ENCODE measurements at places on chromosomes 6 and 20. TPM values are rescaled to one million over a fixed set of nuclear protein-coding genes. Genes with fewer than 3 reads are reported as not detected.
A peak's percentile ranks its signal among the peaks of the same experiment; 100 is the strongest.

The MCCD1 gene
- polyA plus RNA-seq, result not detected

The HLA-DRB1 gene
- polyA plus RNA-seq, result 0.74 TPM

The NMBR gene
- not detected for polyA plus RNA-seq

- no peak for DNase-seq
Observed at GRCh38 chr6:129817332-129817731, 43.8 kb downstream of the TMEM244 start.

GRCh38 chr6:121187833-121188200 lies 146.5 kb downstream of the TBC1D32 start:
- DNase-seq, result no peak

DNA sequence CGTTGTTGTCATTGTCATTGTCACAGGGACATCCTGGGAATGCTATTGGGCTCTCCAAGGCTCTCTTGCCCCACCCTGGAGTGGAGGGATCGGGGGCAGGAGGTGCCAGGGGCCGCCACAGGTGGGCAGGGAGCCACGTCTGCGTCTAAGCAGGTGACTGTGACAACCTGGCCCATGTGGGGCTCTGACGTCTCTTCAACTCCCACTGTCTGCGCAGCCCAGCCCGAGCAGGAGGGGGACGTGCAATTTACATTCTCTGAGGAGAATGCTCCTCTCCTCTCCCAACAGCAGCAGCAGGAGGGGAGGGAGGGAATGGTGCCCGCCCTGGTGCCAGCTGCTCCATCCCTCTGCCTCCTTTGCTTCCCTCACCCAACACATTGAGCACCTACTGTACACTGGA lies 50.1 kb downstream of the GRM4 start:
- no peak for DNase-seq

GRCh38 chr6:900716-901605 lies 208.0 kb upstream of the EXOC2 start:
- no peak for DNase-seq

DNA sequence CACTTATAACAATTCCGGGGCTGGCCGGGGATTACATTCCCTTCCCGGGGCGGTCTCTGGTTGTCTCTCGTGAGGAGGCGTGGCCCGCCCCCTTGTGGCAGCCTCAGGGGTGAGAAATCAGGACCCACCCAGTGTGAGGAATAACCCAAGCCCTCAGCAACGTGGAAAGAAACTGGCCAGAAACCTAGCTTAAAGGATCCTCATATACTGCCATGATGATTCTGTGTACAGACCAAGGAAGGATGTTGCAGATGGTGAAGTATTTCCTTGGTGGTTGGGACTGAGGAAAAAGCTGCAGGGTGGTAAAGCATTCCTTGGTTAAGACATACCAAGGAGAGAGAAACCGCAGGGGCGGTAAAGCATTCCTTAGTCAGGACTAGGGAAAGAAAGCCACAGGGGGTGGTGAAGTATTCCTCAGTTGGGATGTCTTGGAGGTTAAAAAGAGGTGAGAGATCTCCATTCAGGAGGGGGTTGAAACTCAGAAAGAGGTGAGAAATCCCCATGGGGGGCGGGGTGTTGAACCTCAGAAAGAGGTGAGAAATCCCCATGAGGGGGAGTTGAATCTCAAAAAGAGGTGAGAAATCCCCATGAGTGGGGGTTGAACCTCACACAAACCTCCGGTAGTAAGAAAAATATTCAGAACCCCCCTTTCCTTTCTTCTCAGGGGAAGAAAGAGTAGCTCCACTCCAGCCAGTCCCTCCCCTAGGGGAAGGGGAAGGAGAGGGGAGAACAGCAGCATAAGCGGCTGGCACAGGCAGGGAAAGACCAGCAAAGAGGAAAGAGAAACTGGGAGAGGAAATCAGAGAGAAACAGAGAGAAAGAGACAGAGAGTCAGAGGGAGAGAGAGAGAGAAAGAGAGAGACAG lies 238.1 kb downstream of the RNGTT start:
- DNase-seq, result peak; percentile 55

DNA sequence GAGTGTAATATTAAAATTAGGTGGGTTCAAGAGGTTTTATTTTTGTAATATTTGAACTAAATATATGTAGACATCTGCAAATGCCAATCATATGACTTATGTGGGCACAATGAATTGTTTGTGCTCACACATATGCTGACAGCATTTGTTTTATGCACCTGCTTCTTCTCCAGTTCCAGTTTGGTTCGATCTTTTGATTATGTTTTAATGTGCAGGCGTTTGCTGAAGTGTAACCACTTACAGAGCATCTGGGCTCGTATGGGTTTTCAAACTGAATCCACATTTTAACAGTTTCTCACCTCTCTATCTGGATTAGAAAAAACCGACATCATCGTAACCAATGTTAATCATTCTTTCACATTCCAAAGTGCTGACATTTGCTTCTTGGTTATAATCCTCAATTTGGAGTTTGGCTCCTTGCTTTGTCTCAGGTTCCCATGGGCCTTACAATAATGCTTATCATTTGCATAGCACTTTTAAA lies 129.1 kb upstream of the SPACA1 start:
- no peak for DNase-seq

- DNase-seq, result peak; percentile 38
Observed at GRCh38 chr6:105400501-105400900, 2.4 kb downstream of the PREP start.

DNA sequence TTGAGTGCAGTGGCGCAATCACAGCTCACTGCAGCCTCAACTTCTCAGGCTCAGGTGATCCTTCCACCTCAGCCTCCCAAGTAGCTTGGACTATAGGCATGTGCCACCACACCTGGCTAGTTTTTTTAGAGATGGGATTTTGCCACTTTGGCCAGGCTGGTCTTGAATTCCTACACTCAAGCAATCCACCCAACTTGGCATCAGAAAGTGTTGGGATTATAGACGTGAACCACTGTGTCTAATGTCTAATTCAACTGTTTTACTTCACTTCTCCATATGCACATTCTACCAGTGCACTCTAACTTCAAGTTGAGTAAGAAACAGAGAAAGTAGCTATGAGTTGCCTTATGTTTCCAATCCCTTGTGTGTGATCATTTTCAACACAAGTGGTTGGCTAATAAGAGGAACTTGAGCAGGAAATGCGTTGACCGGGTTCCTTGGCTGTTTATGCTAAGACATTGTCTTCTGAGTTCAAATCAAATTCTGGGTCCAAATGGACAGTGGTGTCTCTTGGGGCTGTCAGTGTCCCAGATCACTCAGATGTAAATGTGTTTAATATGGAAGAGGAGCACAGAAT lies 23.9 kb downstream of the ZNF337 start:
- no peak for DNase-seq

DNA sequence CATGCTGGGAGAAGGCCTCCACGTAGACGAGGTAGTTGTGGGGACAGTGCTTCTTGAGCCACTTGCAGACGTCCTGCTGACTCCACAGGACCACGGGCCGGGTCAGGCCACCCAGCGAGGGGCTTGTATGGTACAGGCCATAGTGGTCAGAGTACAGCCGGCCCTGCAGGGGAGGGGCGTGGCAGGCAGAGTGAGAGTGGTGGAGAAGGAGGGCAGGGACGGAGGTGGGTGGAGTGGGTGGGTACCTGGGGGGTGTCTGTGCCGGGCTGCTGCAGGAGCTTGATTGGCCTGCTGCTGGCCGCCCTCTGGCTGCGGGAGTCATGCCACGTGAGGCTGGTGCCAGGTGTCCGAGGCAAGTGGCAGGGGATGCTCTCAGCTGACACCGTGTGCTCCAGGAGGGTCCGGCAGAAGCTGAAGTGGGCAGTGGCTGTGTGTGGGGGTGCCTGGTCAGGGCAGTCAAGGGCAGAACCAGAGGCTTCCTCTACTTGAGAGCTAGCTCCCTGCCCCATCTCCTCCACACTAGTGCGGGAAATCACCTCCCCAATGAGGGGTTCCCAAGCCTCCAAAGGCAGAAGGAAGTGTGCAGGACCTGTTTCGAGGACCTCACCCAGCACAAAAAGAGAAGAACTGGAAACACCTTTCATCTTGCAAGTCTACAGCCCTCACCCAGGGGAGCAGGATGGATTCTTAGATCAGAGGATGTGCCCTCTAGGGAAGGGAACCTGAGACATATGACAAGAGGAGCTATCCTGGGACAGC lies 2.3 kb downstream of the SAMD10 start:
- no peak for DNase-seq
